ENCODE measurements at places on chromosomes 2 and 18.

DNA sequence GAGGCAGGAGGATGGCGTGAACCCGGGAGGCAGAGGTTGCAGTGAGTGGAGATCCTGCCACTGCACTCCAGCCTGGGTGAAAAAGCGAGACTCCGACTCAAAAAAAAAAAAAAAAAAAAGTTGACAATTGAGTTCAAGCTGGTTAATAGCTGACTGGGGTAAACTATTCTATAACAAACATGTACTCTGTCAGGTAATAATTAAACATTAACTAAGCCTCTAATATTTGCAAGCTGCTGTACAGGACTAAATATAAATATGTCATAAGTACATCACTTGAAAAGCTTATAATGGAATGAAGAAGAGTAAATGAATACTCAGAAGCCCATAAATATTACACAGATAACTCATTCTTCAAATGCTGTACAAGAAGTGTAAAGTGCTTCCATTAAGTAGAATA, 190.4 kb upstream of the CRIM1 start:
- DNase-seq, result no peak

DNA sequence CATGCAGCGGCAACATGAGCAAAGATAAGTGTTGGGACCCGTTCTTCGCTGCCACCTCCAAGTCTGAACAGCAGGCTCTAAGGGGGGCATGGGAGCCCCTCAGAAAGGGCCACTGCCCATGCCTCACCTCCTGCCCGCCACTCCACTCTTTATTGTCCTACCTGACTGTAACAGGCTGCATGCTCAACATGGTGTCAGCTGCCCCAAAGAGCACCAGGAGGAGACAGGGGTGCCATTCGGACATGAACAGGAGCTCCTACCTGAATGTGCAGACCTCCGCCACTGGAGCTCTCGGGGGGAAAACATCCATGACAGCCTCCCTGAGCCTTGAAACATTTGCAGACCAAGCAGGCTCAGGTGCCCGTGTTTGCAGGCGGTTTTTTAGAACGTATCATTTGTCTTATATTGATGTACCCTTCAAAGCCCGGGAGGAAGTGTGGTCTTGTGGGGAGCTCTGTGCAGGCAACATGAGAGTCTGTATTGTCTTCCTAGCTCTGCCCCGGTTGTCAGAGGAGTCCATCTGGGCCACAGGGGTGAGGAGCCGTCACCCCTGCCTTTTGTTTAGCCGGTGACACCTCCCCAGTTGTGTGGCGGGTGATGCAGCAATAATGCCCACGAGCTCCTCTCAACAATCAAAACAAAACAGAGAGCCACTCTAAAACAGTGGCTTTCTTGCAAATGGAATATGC, 35.1 kb upstream of the CD8A start:
- DNase-seq, result no peak

DNA sequence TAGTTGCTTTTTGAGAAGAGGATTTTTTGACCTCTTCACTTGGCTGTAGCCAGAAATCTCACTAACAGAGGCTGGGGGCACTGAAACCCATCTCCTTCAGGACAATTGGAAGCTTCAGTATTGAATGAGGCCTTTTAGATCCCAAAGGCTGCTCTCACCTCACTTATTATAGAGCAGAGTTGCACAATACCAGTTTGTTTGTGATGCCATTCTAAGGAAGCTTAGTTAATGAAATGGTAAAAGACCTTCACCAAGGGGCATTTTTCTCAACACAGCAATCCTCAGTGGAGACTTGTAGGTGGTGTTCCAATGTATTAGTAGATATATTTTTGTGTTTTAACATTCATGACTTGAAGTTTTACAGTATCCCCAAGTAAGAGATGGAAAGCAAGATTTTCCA, 71.0 kb upstream of the RFX8 start:
- no peak for DNase-seq

- DNase-seq, result no peak
Measured at GRCh38 chr2:219769090-219769910, 141.9 kb downstream of the SLC4A3 start.

DNA sequence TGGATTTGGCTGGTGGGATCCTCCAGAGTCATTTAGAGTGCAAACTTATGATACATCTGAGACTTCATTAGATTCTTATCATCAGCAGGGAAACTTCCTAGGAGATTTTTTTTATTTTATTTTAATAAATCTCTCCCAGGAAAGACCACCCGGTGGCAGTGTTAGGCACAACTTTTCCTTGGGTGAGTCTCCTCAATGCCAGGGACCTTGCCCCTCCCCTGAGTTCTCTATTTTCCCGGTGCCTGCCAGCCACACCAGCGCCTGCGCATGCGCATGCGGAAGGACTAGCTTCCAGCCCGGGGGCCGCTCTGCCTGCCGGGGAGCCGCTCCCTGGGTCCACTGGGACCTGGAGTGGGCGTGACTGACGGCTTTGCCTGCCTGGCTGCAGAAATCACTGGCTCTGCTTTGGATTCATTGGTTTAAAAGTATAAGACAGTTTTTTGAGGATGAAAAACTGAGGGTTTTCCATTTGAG, 86.6 kb downstream of the TMEM182 start:
- DNase-seq, result peak; percentile 23

- DNase-seq, result no peak
Measured at GRCh38 chr2:240721596-240722180, 30.0 kb downstream of the AQP12A start.

DNA sequence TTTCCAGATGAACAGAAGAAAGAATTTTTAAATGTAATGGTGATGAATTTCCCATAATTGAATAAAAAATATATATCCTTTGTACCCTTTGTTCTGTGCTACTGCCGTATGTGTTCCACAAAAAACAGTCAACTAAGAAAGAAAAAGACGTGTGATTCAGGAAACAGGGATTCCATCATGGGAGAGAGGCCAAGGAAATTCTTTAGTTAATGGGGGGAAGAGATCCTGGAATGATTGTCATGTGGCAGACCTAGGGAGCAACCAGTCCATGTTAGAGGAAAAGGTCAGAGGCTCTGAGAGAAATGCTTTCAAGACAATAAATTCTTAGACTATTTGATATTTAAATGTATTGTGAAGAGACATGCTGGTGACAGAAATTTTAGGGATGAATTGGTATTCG, 76.6 kb downstream of the CPO start:
- no peak for DNase-seq

DNA sequence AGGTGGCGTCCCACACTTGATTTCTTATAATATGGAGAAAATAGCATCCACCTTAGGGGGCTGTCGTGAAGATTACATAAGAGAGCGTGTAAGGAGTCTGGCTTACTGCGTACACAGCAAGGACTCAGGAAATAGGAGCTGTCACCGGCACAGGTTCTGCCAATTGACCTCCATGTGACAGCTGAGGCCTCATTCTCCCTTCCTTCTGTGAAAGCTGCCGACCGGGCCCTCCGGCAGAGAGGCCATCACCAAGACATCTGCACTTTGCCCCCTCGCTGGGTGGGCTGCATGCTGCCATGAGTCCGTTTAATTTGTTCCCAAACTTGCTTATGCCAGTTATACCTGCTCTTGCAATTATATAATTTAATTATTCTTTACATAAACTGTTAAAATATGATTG, 27.7 kb downstream of the HS1BP3 start:
- no peak for DNase-seq

DNA sequence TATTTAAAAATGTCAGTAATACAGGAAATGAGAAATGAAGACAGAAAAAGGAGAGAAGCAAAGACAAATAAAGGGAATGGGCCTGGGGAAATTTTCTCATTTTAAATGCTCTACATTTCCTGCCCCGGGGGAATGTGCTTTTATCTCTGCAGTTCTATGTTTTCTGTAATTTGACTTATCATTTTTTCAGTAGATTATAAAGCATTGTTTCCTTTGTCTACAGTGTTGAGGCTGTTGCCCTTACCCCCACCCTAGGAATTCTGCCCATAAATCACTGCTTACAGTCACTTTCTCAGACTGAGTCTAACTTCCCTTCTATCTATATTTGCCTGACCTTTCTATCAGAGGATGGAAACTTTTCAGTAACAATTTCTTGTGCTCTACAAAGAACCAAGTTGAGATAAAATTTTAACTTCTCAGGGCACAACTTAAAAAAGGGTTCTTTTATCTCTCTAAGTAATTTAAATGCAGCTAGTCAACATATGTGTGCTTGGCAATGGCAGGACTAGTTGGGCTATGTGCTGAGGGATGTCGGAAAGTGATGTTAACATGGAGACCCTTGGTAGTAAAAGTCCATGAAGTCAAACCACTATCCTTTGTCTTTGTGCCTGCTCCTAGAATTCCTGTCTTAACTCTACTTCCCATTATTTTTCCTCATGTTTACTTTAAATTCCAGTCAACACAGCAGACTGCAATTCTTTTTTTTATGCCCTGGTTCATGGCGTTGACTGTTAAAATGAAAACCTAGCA, 146.5 kb upstream of the MMADHC start:
- DNase-seq, result no peak

GRCh38 chr2:45681675-45682074, 30.2 kb downstream of the PRKCE start:
- DNase-seq, result no peak

GRCh38 chr2:104378853-104379374, 475.0 kb upstream of the POU3F3 start:
- DNase-seq, result no peak

DNA sequence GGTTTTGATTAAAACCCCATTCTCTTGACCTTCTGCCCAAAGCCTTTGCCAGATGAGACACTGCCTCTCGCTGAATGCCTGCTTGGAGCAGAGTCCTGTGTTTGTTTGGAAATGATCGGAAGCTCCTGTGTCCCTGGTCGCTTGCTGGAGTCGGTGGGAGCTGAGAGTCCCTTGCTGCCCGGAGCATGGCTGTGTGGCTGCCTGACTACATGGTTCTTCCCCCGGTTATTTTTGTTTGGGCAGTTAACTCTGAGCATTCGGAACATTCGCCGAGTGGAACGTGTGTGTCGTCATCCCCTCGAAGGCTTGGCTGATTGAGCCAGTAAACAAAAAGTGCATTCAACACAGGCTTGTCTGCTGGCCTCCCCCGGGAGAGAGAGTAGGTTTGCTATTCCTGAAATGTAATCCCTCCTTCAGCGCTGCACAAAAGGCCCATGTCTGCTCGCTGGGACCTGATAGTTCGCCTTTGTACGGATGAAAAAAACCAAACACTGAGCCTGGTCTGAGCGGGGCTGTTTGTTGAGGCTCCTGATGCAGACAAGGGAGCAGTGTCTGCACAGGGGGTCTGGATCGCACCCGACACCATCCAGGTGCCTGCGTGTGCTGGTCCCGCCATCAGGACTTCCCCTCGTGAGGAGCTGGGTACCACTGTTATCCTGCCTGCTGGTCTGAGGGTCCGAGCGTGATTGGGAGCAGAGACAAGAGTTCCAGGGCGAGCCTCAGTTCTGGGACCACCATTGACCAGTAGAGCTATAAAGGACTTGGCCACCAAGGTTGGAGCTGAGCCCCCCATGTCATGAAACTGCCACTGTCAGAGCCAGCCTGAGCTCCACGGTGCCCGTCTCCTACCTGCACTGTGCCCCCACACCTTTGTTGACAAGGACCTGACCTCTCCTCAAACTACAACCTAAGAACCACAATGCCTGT, 83.8 kb downstream of the AGAP1 start:
- no peak for DNase-seq

GRCh38 chr2:45874344-45874743, 222.9 kb downstream of the PRKCE start:
- no peak for DNase-seq

DNA sequence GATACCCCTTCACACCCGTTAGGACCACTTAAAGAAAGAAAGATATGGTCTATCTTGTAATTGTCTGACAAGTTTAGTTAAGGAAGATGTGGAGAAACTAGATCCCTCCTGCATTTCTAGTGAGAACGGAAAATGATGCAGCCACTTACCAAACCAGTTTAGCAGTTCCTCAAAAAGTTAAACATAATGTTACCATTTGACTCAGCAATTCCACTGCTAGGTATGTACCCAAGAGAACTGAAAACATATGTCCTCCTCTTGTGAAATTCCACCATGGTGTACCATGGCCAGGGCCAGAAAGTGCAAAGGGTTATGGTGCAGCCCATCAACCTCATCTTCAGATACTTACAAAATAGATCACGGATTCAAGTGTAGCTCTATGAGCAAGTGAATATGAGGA, 79.0 kb upstream of the ID2 start:
- DNase-seq, result no peak

DNA sequence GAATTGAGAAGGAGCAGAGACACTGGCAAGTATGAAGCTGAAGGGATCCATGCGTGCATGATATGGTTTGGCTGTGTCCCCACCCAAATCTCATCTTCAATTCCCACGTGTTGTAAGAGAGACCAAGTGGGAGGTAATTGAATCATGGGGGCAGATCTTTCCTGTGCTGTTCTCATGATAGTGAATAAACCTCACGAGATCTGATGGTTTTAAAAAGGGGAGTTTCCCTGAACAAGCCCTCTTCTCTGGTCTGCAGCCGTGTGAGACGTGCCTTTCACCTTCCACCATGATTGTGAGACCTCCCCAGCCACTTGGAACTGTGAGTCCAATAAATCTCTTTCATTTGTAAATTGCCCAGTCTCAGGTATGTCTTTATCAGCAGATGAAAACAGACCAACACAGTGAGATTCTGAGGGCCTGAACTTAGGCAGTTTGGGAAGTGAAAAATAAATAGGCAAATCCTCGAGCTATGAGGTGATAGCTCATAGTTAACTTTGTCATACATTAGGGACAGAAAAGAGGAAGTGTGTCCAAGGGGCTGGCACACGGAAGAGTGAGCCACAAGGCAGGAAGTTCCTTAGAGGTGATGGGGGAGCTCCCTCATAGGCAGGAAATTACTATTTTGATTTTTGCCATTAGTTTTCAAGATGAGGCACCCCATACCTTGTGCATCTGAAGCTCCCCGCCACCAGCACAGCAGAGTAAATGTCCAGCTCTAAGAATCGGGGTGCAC, 658.8 kb upstream of the ID2 start:
- no peak for DNase-seq

DNA sequence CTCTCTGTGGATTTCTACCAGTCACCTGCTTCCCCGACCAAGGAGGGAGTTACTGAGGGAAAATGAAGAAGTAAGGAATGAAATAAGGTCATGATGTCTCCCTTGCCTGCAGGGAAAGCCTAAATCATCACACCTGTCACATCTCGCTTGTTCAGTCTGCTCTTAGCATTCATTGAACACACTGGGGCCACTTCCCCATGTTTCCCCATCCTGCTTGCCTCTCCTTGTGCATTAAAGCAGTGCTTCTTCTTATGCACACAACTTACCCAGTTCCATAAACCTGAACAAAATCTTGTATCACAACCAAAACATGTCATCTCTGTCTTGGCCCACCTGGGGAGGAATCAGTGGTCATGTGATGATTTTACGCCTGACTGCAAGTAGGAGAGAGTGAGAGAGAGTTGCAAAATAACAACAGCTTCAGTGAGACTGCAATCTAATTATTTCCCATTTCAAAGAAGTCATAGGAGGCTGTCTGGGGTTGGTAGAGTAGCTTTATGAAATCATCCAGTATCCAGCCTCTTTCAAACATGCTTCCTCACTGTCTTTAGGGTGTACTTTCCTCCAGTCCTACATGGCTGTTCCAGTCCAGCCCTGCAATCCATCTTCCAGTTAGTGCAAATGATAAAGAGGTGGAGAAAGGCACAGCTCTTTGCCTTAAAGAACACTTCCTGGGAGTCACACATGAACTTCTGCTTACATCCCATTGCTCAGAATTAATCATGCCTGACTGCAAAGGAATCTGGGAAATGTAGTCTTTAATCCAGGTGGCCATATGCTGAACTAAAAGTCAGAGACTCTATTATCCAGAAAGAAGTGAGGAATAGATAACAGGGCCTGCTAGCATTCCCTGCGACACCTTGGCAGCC, 220.1 kb downstream of the HAUS1 start:
- no peak for DNase-seq

All from NCI-H1417 treated with DMSO at 0.1 percent for 48 hours (cell line).